Nucleus accumbens (tissue), 56 donors: ENCODE measurements at places on chromosomes 3 and 15.

GRCh38 chr3:153785901-153786300, 335.3 kb upstream of the ARHGEF26 start:
- no peak for DNase-seq

- DNase-seq: no peak
These were observed 529.6 kb downstream of the SHQ1 start for GRCh38 chr3:72318504-72319193.

DNA sequence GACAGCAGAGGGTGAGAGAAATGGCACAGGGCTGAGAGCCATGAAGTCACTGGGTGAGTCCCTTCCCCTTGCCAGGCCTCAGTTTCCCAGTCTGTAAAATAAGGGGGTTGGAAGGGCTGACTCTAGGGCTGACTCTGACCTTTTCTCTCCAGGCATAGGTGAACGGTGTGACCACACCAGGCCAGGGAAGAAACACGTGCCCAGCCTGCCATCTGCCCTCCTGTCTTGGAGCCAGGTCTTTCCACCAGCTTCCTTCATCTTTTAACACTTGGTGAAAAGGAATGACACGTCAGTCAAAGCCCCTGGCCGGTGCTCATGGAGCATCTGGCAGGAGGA, 74.4 kb downstream of the CPN2 start:
- no peak for DNase-seq

DNA sequence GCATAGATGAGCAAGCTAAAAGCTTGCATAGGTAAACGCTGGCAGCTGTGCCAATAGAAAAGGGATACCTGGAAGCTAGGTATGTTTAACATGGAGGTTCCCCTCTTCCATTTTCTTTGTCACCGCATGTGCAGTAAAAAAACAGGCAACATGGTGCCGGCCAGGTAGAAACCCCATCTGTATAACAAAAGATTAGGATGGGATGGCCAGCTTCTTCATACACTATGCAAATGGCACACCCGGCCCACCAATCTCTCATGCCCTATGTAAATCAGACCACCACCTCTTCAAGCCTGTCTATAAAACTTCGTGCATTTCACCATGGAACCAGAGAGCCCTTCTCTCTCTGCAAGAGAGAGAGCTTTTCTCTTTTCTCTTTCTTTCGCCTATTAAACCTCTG, 224.3 kb upstream of the P2RY1 start:
- no peak for DNase-seq

DNA sequence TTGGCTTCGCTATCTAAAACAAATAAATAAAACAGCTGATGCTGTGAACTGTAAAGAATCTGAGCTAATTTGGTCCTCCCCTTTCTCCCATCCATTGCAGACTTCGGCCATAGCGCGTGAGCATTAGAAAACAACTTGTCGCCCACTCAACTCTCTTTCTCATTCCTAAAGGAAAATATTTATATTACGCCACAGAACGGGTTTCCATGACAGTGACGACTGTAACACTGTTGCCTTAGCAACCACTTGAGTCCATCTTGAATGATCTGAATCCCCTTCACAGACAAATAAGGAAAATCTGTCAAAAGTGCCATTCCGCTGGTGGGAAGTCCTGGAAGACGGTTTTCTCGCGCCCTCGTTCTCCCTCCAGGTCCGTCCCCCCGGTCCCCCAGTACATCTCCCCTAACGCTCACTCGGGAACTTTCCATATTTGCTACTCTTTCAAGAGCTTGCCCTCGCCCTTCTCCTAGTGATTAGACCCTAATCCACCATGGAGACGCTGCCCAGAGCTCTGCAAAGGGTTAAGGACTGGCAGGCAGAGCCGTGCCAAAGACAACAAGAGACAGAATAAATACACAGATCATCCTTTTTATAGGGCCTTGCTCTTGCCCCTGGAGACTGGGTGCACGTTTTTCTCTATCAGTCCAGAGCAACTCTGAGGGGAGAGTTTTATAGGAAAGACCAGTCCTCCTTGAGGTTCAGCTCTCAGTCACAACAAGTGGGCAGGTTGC, 50.5 kb downstream of the CRYGS start:
- no peak for DNase-seq

GRCh38 chr3:59436164-59436958, 386.5 kb upstream of the CFAP20DC start:
- DNase-seq: no peak

DNA sequence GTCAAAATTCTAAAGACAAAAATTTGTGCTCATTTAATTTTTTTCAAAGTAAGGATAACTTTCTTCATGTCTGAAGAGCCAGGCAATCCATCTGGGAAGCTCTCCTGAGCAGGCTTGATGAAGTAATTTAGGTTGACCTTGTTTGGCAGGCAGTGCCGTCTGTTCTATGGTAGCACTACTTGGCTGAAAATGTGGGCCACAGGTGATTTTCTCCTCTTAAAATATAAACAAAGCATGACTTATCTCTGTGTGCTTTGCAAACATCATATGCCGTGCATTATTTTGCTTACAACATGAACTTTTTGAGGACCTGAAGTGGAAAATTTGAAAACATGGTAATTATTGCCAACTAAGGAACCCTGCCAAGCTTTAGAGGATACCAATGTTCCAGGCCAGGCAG, 143.2 kb downstream of the RAP2B start:
- DNase-seq: no peak

- DNase-seq: no peak
These were observed 27.6 kb downstream of the SUCNR1 start for GRCh38 chr3:151900884-151901643.

GRCh38 chr15:100055821-100056220, 286.0 kb downstream of the ADAMTS17 start:
- no peak for DNase-seq
